ENCODE measurements at places on chromosomes 2 and 18. TPM values are rescaled to one million over a fixed set of nuclear protein-coding genes. Genes with fewer than 3 reads are reported as not detected.

GRCh38 chr2:73856214-73856613 is 27.5 kb downstream of the STAMBP start:
- DNase-seq = no peak

GRCh38 chr2:53802617-53803151 is 15.8 kb downstream of the ERLEC1 start:
- no peak for DNase-seq

DNA sequence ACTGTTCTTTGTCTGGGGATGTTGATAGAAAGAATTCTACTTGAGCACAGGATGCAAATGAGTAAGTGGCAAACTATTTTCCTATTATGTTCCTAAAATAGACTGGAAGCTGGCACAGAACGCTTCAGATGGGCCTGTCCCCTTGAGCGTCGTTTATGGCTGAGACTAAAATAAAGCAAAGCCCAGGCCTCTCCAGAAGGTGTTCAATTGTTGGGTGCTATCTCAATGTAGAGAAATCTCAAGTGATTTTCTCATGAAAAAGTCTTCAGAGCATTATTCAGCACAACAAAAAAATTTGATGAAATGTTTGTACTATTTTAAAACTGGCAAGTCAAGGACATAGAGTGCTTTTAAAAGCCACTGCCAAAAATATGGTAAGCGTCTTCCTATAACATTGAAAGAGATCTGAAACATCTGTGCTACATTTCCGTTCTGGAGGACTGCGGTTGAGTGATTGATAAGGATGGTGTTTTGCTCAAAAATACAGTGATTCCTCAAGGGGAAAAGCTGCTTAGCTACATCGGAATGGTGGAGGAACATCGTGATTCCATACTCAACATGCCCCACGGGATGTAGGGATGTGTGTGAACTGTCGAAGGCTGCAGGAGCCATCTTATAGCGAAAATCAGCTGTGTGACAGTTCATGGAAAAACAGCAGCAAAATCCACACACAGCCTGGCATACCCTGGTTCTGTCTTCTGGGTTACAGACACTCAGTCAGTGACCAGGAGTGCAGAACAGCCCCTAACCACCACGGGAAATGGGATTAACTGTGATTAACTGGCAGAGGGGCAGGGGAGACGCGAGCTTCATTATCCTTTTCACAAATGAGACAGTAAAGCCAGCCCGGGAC is 10.4 kb upstream of the LRRFIP1 start:
- no peak for DNase-seq

The RESP18 gene
- not detected for total RNA-seq
